Endothelial cell of coronary artery (primary cell): ENCODE measurements at places on chromosomes 1 and 21. TPM values are rescaled to one million over a fixed set of nuclear protein-coding genes. Genes with fewer than 3 reads are reported as not detected.

Gene S100A1
- not detected in 2 replicates for total RNA-seq

Gene RRP1
- total RNA-seq: 18.4 and 22.7 TPM in 2 replicates

Gene RPTN
- total RNA-seq: 0.19 TPM in 1 of 2 replicates, not detected in the other

Gene SDCCAG8
- 39.0 and 48.5 TPM in 2 replicates for total RNA-seq

Gene TSPAN2
- 0.90 and 4.7 TPM in 2 replicates for total RNA-seq

Gene LAMC1
- 414 and 644 TPM in 2 replicates for total RNA-seq

Gene OR10J1
- total RNA-seq: not detected in 2 replicates

Gene FMO3
- total RNA-seq: 0.28 TPM in 1 of 2 replicates, not detected in the other

Gene LCK
- 0.09 TPM in 1 of 2 replicates, not detected in the other for total RNA-seq

Gene USH2A
- not detected in 2 replicates for total RNA-seq

Gene ADAM15
- total RNA-seq: 279 and 339 TPM in 2 replicates

Gene NR0B2
- total RNA-seq: not detected in 2 replicates

Gene TMEM234
- total RNA-seq: 12.7 and 16.3 TPM in 2 replicates

Gene SLC30A2
- not detected in 2 replicates for total RNA-seq

Gene KRTAP21-2
- total RNA-seq: not detected in 2 replicates

Gene BROX
- 27.3 and 29.8 TPM in 2 replicates for total RNA-seq

Gene MXRA8
- 0.63 and 6.3 TPM in 2 replicates for total RNA-seq

Gene RXFP4
- not detected in 2 replicates for total RNA-seq

Gene OR2T35
- total RNA-seq: not detected in 2 replicates

Gene MTF1
- 1.7 and 3.2 TPM in 2 replicates for total RNA-seq

Gene MPL
- total RNA-seq: not detected in 2 replicates

Gene KRTAP27-1
- not detected in 2 replicates for total RNA-seq

Gene TESK2
- total RNA-seq: 1.2 and 1.4 TPM in 2 replicates

Gene PRRX1
- 2.9 and 3.6 TPM in 2 replicates for total RNA-seq

Gene C8A
- total RNA-seq: not detected in 2 replicates

Gene UMODL1
- total RNA-seq: not detected in 2 replicates

Gene CD1D
- total RNA-seq: 0.09 TPM in 1 of 2 replicates, not detected in the other

Gene EMC1
- 59.0 and 73.9 TPM in 2 replicates for total RNA-seq

Gene RGS8
- not detected in 2 replicates for total RNA-seq

Gene CNKSR1
- total RNA-seq: 0.28 TPM in 1 of 2 replicates, not detected in the other

Gene ARHGAP29
- 144 and 157 TPM in 2 replicates for total RNA-seq

Gene VSIG8
- 0.09 TPM in 1 of 2 replicates, not detected in the other for total RNA-seq

Gene LCE2B
- total RNA-seq: not detected in 2 replicates

Gene DDOST
- 276 and 290 TPM in 2 replicates for total RNA-seq

Gene LRRC71
- total RNA-seq: 0.36 TPM in 1 of 2 replicates, not detected in the other

Gene ARHGEF16
- 0.09 and 0.19 TPM in 2 replicates for total RNA-seq

Gene ST7L
- total RNA-seq: 14.2 and 15.4 TPM in 2 replicates

Gene OR2T11
- not detected in 2 replicates for total RNA-seq

Gene TBX19
- total RNA-seq: 0.18 and 0.38 TPM in 2 replicates

Gene KIAA0040
- 5.2 and 17.3 TPM in 2 replicates for total RNA-seq

Gene ARF1
- total RNA-seq: 270 and 290 TPM in 2 replicates
